ENCODE measurements at places on chromosomes 5 and 9. TPM values are rescaled to one million over a fixed set of nuclear protein-coding genes. Genes with fewer than 3 reads are reported as not detected.

Gene TRIM36
- total RNA-seq: 0.36 TPM

Gene ZCCHC9
- 26.5 TPM for total RNA-seq

Gene ADGRD2
- not detected for total RNA-seq

Gene SEC16A
- 23.8 TPM for total RNA-seq

Gene PCDHGA4
- total RNA-seq: 3.7 TPM

Gene CAPSL
- not detected for total RNA-seq

Gene GRXCR2
- not detected for total RNA-seq

Gene ELAVL2
- 0.81 TPM for total RNA-seq

Gene SVEP1
- 101 TPM for total RNA-seq

Gene CAMSAP1
- total RNA-seq: 26.4 TPM
